ENCODE measurements at places on chromosomes 4 and X. TPM values are rescaled to one million over a fixed set of nuclear protein-coding genes. Genes with fewer than 3 reads are reported as not detected.
A peak's percentile ranks its signal among the peaks of the same experiment; 100 is the strongest.

DNA sequence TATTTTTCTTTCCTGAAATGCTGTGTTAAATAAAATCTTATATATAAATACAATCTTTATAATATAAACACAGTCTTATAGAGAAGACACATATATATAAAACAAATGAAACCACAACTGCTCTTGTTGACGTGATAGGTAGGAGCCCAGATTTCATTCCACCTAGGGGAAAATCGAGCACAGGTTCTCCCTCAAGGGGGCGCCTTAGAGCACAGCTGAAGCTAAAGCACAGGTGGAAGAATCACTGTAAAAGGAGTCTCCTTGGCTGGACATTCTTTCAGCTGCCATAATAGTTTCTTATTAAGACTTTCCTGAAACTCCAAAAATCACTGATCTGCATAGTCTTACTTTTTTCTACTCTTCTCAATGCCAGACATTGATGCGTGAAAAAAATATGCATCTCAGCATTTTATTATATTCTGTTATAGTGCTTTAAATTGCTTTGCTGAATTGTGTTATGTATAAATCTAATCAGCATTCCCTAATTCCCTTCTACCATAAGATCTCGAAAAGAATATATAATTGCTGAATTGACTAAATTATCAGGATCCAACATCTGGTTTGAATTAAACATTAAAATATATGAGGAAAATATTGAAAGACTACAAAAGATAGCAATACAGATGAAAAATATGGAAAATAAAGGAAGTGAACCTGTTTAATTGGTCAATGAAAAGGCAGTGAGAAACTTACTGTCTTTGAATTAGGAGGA lies 25.5 kb upstream of the RXFP1 start:
- DNase-seq, result no peak

Gene STBD1
- 10.8 TPM for total RNA-seq

DNA sequence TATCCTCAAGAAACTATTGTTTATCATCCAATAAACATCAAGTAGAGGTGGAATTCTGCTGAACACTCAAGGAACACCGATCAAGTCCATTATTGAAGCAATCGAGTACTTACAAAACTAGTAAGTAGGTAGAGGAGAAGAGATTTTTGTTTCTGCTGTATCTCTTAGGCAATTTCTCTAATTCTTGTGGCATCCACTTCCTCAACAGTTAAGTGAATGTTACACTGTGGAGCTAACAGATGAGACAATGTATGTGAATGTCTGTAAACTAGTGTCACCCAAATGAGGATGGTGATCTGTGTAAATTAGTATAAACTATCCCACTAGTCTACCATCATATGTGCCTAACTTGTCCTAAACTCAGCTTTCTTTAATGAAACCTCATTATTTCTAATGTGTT lies 261.6 kb downstream of the ARHGAP24 start:
- no peak for DNase-seq

DNA sequence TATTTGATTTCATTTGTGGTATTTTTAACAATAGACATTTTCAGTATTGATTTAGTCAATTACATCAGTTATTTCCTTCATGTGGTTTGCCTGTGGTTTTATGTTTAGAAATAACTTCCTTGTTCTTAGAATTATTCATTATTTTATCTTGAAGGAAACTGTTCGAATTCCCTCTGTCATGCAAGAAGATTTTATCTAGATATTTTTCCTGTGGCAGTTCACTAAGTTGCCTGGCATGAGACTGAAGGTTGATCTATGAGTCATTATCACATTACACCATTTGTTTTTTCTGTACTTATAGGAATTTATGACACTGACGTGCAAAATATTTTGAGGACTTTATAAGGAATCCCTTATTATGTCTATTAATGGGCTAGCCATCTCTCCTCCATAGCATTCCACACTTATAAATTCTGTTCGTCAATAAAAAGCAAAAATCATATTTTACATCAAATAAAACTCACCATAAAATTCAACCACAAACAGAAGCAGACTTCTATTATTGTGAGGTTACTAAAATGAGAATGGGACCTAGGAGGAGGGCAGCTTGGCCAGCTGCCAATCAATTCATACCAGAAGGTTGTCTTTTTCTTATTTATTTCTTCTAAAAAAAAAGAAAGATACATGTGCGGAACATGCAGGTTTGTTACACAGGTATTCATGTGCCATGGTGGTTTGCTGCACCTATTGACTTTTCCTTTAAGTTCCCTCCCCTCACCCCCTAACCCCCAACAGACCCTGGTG lies 179.0 kb downstream of the KCNIP4 start:
- peak; percentile 69 for DNase-seq

DNA sequence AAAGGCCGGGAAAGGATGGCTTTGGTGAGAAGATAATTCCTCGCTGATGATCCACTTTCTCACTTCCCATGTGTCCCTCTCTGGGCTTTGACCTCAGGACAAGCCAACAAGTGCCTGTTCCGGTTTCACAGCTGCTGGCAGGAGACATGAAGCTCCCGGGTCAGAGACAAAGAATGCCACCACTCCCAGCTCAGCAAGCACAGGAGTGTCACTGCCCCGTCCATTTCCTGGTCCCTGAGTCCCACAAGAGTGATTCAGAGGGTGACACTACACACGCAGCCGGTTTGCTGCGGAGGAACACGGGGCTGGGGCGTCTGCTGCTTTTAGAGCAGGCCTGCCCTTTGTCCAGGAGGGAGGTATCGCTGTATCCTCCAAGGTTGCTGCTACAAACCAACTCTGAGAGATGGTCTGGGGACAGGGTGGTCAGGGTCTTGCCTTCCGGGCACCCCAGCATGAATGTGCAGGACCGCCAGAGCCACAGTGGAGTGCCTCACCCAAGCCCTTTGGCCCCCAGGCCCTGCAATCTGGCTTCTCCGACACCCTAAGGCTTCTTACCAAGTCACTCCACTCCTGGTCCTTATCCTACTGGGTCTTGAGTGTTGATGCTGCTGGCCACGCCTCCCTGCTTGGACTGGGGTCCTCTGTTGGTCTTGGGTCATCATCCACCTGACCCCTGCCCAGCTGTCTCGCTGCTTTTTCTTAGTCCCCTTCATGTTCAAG lies 49.5 kb downstream of the CPZ start:
- DNase-seq, result no peak

DNA sequence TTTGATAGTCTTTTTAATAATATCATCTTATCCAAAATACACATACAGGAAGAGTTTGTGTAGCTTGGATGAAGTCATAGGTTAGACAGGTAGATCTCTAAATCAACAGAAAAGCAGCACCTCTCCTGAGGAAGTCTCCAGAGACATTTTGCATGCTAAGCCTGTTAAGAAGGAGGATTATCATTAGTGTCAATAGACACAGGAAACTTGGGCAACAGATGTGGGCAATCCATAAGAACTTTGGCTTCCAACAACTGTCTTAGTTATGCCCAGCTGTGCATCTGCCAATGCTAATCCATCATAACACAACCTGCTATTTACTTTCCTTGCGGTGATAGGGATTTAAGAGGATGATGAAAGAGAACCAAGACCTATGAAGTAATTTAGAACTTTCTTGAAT lies 1052.6 kb downstream of the RPA4 start:
- no peak for DNase-seq

Gene DKK2
- total RNA-seq, result under 0.01 TPM

Gene ERVMER34-1
- under 0.01 TPM for total RNA-seq

- DNase-seq, result peak; percentile 99
Measured at GRCh38 chr4:26326791-26327190, 6.0 kb downstream of the RBPJ start.

GRCh38 chr4:7166981-7167700 lies 25.2 kb upstream of the SORCS2 start:
- DNase-seq, result no peak

DNA sequence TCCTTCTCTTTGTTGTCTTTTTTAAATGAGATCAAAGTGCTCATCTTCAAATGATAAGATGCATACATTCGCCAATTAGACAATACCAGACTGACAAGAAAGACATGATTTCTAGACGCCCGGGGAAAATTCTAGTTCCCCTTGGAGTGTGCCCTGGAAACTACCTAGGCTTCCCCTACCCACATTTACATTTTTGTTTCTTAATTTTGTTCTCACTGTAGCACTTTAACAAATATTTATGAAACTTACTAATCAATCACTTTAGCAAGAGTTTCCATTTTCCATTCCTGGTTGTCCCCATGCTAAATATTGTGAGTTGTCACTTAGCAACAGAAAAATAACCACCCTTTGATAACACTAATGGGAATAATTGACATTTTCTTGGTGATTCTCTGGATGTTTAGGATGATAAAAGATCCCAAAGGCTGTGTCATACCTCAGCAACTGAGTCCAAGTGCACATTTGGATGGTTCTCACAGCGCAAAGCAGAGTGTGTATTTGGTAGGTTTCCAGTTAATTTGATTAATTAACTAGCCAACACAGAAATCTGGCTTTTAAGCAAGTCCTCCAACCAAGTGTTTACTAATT lies 69.6 kb downstream of the FGFBP1 start:
- DNase-seq, result peak; percentile 59

DNA sequence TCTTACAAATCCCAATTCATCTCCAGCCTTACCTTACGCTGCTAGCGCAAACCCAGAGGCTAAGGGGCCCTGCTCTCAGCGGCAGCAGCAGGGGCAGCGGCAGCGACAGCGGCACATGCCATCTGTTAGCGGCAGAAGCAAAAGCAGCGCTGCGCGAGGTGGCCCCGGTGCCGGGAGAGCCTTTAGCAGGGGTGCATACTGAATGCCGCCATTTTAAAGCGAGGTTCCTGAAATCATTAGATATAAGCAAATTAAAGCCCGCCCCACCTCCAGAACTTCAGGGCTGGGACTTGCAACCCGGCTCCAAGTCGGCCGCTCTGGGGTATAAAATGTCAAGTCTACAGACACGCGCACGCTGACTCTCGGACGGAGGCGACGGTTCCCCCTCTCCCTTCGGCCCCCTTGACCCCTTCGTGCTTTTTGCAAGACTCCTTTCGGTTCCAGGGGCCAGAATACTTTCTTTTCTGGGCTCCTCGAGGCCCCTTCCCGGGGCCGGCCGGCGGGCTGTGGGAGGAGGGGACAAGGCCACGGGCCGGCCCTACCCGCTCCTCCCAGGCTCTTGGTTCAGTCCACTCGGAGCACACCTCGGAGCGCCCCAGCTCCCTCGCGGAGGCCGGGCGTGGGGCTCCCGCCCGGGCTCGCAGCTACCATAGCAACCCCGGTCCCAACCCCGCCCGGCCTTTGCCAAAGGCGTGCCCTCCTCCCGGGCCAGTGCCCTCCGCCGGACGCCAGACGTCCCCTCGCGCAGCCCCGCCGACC lies at the start of gene MBNL3:
MBNL3 (minus strand) TSS at position 220 of the 759 bp plus-strand sequence. CDS start 49,427 bp downstream, outside the sequence.
- DNase-seq, result peak; percentile 40

- DNase-seq, result peak; percentile 69
Measured at GRCh38 chrX:3175659-3176438, 134.6 kb downstream of the ARSF start.

DNA sequence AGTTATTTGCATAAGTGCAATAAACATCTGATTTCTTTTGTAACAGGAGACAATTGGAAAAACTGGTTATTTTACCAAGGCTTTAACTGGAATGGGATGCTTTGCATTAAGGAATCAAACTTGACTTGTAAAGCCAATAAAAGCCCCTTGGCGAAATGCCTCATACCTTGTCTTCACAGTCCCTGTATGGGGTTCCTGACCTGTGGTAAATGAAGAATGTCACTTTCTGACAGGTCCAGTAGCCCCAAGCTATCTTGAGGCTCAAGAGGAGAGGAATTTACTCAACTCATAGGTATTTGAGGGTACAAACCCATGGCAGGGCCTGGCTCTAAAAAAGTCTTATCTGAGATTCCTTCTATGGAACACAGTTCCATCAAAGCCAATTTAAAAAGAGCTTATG lies 78.0 kb downstream of the ACOX3 start:
- peak; percentile 37 for DNase-seq

DNA sequence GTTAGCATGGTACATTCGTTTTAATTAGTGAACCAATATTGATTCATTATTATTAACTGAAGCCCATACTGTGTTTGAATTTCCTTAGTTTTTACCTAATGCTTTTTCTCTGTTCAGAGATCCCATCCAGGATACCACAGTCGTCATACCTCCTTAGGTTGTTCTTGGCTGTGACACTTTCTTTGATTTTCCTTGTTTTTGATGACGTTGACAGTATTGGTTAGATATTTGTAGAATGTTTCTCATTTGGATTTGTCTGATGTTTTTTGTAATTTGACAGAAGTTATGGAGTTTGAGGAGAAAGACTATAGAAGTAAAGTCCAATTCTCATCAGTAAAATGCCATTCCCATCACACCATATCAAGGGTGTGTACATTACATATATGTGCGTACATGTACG lies 16.2 kb upstream of the RAP2C start:
- no peak for DNase-seq

DNA sequence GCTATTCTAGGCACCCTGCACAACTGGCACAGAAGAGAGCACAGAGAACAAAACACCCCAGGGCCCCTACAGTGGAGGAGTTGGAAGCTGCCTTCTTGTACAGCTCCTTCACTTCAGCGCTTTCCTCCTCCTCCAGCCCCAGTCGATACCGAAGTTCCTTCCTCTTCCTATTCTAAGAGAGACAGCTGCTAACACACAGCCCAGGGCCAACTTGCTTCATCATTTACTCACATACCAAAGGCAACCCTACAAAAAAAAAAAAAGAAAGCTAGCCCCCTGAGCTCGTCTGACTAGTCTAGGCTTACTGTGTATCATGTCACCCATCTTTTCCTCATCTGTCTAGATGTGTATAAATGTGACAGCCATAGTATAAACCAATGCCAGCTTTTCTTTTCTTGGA lies 64.5 kb downstream of the MID1 start:
- no peak for DNase-seq

- no peak for DNase-seq
Measured at GRCh38 chr4:114184901-114185300, 205.5 kb upstream of the ARSJ start.

- DNase-seq, result no peak
Measured at GRCh38 chr4:152309418-152309817, 226.5 kb downstream of the FBXW7 start.

DNA sequence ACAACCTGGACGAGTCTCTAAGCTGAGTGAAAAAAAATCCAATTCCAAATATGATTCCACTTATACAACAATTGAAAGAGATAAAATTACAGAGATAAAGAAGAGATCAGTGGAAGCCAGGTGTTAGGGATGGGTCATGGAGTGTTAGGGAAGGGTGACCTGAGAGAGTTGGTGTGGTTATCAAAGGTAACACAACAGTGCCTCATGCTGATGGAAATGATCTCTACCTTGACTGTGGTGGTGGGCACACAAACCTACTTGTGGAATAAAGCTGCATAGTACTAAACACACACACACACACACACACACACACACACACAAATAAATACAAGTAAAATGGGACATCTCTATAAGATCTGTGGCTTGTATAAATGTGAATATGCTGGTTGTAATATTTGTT lies 26.0 kb downstream of the BEND2 start:
- DNase-seq, result no peak

Gene EDNRA
- 0.77 TPM for total RNA-seq
